Hematopoietic multipotent progenitor cell treated with erythropoietin and hydrocortisone succinate and interleukin-3 and kit ligand, for 8 days (in vitro differentiated cells): ENCODE measurements at places on chromosomes 16 and 17.

DNA sequence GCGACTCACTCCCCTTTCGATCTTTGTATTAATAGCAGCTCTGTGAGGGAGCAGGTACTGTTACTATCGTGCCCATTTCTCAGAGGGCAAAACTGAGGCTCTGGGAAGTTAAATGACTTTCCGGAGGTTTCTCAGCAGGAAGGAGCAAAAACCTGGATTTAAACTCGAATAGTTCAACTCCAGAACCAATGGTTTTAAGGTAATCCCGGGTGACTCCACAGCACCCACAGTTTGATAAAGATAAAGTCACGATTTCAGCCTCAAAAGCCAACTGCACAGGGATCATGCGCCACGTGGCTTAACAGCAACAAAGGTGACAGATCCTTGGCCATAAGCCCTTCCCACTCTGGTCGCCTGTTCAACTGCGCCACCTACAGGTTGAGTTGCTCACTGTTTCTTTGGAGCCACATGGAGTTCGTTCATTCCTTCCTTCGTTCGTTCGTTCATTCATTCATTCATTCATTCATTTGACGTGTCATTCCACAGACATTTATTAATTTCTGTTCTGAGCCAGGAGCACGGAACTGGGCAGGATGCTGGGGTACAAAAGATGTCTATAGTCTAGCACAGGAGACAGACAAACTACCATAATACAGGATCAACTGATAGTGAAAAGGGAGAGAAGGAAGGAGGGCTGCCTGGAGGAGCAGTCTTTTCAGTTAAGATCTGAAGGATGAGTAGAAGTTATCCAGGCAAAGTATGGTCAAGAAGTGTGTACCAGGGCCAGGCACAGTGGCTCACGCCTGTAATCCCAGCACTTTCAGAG lies 134.8 kb downstream of the HS3ST2 start:
- peak; percentile 73 for DNase-seq

DNA sequence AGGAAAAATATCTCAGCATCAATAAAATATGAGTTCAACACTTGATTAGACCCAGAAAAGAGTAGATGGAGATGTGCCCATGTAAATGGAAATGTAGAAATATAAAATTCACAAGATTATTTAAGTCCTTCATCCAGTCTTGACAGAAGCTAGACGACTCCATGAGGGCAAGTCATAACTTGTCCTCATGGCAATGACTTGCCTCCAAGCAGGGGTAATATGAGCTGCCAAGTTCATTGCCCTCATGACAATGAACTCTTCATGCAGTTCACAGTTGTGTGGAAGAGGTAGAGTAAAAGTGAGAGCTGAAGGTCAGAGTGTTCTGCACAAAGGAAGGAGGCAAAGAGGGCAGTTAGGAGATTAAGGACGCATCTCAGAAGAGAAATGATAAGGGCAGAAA lies 22.3 kb downstream of the CDH11 start:
- DNase-seq = no peak

- DNase-seq = no peak
Measured at GRCh38 chr16:52471650-52472370, 75.1 kb downstream of the TOX3 start.

DNA sequence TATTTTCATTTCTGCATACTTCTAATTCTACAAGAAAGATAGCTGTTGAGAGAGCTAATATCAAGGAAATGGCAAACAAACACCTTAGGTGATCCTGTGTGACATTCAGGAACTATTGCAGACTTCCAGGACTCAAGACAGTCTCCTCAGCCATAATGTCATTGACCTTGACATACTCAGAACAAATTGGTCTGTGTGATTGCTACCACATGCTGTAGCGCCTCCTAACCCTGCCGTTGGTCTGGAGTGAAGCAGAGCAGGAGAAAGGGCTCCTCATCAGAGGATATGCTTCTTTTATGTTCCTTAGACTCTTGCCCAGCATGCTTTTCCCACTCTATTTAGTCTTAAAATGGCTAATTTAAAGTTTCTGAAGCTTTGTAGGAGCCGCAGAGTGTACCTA lies 194.2 kb upstream of the TBX2 start:
- DNase-seq = no peak

DNA sequence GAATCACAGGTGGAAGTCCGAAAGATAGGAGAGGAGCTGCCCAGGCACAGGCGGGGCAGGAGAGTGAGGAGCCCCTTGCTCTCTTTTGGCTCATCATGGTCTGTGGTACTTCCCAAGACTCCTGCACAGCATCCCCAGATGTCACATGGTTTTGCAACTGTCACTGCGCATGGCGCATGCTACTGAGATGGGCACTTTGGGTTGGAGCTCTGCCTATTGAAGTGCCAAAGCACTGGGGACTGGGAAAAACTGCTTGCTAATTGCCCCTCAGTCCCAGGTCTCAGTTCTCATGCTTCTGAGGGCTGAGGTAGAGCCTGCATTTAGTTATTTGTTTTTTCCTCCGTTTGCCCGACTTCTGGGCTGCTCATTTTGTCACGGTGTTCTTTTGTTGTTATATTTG lies 156.8 kb upstream of the CDH13 start:
- DNase-seq = no peak

DNA sequence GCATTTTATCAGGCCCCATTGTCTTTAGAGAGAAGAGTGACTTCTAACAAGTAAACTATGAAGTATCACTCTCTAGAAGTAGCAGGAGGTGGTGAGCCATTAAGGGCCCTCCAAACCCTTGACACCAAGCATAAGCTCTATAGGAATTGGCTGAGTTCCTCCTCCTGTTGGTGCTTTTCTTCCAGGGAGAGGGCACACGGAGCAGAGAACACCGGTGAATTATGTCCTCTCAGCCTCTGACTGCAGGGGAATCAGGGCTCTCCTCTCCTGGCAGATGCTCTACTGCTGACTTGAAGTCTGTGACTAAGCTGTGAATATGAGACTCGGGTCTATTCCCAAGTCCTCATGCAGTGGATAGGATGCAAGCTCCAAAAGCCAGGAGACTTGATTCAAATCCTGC lies 32.3 kb downstream of the CHD9 start:
- DNase-seq = no peak

- peak; percentile 26 for DNase-seq
Measured at GRCh38 chr17:27778183-27778582, 22.1 kb downstream of the NOS2 start.

DNA sequence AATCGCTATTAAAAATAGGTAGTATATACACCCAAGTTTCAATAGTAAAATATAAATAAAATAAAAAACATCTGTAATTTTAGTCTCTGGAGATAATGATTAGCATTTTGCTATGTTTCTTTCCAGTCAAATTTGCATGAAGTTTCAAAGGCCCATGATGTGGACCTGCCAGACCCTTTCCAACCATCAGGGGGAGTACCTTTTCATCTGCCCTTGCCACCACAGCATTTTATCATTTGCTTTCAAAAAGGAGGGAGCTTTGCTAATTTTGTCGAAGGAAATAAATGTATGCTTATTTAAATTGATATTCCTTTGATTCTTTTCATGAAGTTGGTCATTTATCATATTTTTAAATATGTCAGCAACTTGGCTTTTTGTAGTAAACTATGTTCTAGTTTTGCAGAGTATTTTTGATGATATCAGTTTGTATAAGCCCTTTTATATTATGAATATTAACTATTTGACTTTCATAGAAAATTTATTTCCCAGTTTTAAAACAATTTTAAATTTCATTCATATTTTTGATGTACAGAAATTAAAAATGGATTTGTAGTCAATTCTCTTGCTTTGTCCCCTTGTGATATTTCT lies 115.2 kb upstream of the NETO2 start:
- DNase-seq = peak; percentile 61

GRCh38 chr17:32673964-32674363 lies 187.2 kb downstream of the CDK5R1 start:
- no peak for DNase-seq

DNA sequence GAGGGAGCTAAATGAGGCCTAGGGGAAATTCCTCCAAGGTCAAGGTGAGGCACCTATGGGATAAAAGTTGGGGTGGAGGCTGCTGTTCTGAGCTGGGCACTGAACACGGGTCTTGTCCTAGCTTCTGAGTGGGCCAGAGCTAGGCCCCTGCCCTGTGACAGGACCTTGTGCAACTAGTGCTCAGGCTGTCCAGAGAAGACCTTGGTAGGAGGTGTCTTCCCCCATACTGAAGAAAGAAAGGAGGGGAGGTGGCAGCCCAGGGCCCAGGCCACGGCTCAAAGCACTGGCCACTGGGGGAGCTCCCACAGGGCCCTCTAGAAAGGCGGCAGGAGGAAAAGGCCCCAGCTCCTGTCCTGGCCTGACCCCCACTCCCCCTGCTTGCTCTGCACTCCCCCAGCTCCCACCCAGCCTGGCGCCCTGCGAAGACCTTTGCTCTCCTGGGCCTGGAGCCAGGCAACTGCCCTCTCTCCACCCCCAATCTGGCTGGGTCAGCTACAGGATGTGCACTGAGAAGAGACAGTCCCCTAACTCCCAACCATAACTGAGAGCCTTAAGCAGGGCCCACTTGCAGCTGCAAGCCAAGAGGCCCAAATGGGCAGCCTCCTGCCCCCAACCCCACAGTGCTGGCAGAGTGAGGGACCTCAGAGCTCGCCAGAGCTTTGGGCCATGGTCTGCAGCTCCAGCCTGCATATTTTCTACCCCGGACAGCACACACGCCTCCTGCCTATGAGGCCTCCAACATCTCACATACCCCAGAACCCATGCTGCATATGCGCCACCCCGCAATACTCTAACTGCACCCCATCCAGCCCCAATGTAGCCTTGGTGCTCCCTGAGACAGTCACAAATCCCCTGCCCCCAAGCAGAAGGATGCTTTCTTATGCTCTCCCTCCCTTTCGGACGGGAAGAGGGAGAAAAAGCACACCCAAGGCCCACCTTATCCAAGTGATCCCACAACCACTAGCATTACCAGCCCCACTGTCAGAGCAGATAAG lies 15.3 kb downstream of the HSD11B2 start:
- no peak for DNase-seq

GRCh38 chr17:37488607-37489196 lies 989 bp upstream of the DUSP14 start:
- DNase-seq = peak; percentile 53

GRCh38 chr17:51004249-51004648 lies 116.4 kb downstream of the SPAG9 start:
- no peak for DNase-seq

- no peak for DNase-seq
Measured at GRCh38 chr17:54180950-54181349, 358.2 kb downstream of the KIF2B start.

DNA sequence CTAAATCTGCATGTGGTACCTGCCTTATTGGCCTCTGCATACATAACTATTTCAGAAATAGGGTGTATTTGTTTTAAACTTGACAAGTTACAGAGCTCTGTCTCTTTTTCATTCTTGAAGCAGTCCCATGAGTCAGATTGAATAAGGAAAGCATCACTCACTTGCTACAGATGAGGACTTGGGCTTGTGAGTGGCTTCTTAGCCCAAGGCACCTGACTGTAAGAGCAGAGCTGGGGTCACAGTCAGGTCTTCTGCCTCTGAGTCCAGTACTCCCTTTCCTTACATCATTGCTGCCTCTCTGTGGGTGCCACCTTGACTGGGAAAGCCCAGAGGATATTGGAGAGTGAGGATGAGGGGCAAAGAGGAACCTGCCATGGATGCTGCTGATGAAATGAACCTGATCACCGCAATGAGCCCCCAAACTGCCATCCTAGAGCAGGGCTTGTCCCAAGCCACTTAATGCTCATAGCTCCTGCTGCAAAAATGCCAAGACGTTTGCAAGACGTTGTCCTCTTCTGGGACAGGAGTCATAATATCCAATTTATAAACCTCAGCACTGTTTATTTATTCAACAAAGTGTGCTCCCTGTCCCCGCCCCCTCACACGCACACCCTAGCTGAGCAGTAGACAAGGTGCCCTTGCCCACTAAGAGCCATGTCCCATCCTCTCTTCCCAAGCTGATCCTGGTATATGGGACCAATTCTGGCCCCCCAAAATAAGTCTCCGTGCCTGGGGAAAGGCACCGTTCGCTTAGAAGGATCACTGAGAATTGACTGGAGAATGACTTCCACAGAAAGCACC lies 74.1 kb downstream of the CCDC182 start:
- no peak for DNase-seq
